Neural cell (in vitro differentiated cells): ENCODE measurements at places on chromosomes 1 and 21. TPM values are rescaled to one million over a fixed set of nuclear protein-coding genes. Genes with fewer than 3 reads are reported as not detected.

The MYBPH gene
- polyA plus RNA-seq: not detected in 2 replicates

The CFAP107 gene
- not detected in 2 replicates for polyA plus RNA-seq

The IL24 gene
- not detected in 2 replicates for polyA plus RNA-seq

The MTR gene
- polyA plus RNA-seq: 14.1 and 15.0 TPM in 2 replicates

The SPRR2G gene
- polyA plus RNA-seq: not detected in 2 replicates

The RBP7 gene
- 0.56 TPM in 1 of 2 replicates, not detected in the other for polyA plus RNA-seq

The HMGCS2 gene
- polyA plus RNA-seq: not detected in 2 replicates

The KDF1 gene
- not detected in 2 replicates for polyA plus RNA-seq

The CHI3L2 gene
- polyA plus RNA-seq: not detected in 2 replicates

The PRMT6 gene
- 19.0 and 19.1 TPM in 2 replicates for polyA plus RNA-seq

The NHLH1 gene
- 0.11 and 0.90 TPM in 2 replicates for polyA plus RNA-seq

The NLRP3 gene
- polyA plus RNA-seq: 0.36 and 0.82 TPM in 2 replicates

The B4GALT3 gene
- 39.8 and 43.7 TPM in 2 replicates for polyA plus RNA-seq

The CD1E gene
- not detected in 2 replicates for polyA plus RNA-seq

The FAAP20 gene
- 45.3 and 53.0 TPM in 2 replicates for polyA plus RNA-seq

The LRRC52 gene
- not detected in 2 replicates for polyA plus RNA-seq
